WERI-Rb-1 (cell line): ENCODE measurements at places on chromosomes 2 and 18.

DNA sequence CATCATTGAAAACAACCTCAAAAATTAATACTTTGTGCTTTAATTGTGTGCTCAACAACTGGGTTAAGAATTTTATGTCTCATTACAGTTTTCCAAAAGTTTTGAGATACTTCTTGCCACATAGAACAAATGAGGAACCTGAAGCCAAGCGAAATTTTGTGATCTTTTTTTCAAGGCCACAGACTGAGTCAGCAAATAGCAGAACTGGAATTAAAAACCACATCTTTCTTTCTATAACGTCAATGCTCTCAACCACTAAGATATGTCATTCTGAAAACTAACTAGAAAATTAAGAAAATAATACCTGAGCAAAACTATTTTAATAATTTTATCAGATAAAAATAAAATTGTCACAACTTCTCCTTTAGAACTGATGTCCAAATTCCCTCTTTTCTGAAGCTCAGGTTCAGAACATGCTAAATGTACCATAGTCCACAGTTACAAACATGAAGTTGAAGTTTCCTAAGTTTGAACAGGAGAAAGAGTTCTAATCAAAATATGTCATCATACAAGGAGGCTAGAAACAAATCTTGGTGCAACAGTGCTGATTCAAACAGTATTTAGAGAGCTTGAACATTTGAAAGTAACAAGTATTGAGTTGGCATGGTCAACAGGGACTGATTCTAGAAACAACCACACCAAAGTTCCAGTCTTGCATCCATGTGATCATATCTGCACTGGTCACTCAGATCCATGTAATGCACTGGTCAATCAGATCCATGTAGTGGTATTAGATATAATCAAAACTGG lies 27.6 kb upstream of the CALCRL start:
- DNase-seq, result no peak

DNA sequence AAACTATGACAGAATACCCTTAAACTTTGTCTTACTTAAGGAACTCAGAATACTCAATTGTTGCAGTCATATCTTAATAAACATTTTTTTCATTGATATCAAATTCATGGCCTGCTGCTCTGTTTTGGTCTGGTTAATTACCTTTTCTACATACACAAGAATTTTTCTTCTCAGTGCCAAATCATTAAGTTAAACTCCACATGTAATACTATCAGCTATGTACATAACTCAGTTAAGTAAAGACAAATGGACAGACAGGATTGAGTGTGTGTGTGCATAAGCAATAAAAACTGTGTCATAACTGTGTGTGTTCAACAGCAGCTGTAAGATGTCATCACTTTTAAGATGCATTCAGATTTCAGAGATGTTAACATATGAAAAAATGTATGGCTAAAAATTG lies 34.4 kb downstream of the VRK2 start:
- no peak for DNase-seq

GRCh38 chr2:201644001-201644400 lies 698 bp upstream of the TMEM237 start:
- DNase-seq, result peak; percentile 66

DNA sequence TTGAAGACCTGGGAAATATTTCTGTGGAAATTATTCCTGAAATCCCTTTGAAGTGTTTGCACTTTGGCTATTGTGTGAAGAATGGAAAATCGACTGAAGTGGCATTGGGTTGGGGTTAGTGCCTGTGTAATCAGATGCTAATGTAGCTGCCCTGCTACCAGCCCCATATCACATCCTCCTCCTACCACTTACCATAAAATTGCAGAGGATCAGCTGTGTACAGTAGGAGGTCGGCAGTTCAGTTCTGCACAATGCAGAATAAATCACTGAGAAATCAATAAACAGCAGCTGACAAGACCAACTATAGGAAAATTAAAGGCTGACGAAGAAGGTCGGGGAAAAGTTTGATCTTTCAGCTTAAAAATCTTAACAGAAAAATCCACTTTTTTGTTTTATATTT lies 440.9 kb downstream of the PTPRM start:
- no peak for DNase-seq

DNA sequence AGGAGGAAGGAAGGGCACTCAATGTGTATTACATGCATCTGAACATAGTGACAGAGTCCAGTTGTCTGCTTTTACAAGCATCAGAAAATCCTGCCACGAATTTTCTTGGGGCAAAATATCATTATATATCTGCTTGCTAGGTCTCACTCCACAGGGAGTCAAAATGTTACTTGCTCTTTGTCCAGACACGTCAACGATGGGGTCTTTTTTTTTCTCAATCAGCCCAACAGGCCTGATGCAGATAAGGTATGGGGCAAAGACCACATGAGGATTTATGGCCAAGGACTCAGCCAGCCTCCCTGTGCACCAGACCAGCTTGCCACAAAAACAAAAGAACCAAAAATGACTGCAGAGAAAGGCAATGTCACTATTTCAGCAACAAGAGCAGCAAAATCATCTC lies 323.4 kb upstream of the PKDCC start:
- peak; percentile 18 for DNase-seq

GRCh38 chr2:119517433-119517832 lies 6.8 kb downstream of the SCTR start:
- peak; percentile 68 for DNase-seq

DNA sequence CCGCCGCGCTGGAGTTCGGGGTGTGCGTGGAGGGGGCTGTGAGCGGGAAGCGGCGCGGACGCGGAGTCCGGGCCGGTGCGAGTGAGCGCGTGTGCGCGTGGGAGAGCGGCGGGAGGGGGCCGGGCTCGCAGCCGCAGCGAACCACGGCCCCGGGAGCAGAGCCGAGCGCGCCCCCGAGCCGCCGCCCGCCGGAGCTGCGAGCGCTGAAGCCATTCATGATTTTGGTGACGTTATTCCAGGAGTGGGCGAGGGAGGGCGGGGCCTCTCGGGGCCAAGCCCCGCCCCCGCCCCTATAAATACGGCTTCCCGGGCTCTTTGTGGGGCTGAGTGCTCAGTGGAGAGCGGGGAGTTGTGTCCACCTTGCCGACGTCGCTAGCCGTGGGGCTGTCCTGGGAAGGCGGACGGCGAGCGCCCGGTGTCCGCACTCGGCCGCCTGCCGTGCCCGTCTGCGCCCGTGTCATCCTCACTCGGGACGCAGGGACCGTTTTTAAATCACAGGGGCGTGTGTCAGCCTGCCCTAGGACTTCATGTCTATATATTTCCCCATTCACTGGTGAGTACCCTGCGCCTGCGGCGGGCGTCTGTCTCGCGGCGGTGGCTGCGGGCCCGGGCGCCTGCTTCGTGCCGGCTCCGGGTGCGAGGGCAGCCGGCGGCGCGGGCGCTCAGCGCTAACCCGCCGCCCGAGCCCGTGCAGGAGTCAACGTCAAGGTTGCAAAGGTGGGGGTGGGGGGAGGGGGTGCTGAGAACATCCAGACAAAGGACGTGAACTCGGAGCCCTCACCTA lies at the start of gene LBH:
Gene LBH, plus strand, starts transcription at position 323 of the 784 bp plus-strand sequence. Its CDS starts 205 bp downstream, at position 528.
- peak; percentile 90 for DNase-seq

DNA sequence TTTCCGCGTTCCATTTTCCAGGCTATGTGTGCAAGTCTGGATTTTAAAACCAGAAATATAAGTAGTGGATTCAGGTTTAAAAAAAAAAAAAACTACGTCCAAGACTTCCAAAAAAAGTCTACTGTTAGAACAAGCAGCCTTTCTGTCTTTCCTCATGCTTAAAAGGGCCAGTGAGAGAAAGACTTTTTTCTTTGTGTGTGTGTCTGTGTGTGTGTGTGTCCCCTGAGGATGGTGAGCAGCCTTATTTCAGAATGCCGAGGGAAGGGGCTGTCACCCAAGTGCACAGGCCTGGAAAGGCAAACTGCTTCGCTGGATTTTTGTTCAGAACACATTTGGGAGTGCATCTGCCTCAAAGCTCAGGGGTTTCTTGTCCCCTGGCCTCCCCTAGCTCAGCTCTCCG lies 98.8 kb downstream of the ZBTB7C start:
- no peak for DNase-seq

DNA sequence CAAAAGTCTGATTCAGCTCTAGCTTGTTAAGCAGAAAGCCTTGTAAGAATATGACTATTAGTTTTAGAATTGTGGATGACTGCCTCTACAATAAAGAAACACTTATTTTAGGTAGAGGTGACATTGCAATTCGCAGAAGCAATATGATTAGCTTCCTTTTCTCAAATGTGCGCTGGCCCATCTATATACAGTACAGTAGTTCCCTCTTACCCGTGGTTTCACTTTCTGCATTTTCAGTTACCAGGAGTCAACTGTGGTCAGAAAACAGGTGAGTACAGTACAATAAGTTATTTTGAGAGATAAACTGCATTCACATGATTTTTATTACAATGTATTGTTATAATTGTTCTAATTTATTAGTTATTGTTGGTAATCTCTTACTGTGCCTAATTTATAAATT lies 405.1 kb downstream of the GPD2 start:
- DNase-seq, result no peak

GRCh38 chr2:66869076-66869475 lies 434.2 kb downstream of the MEIS1 start:
- DNase-seq, result no peak

GRCh38 chr2:112074506-112074905 lies 19.4 kb downstream of the TMEM87B start:
- DNase-seq, result no peak

- DNase-seq, result no peak
Measured at GRCh38 chr18:76380127-76380729, 114.8 kb downstream of the ZNF516 start.

GRCh38 chr2:226742347-226742746 lies 57.3 kb downstream of the IRS1 start:
- no peak for DNase-seq

GRCh38 chr2:54927085-54927750 lies 123.0 kb downstream of the RTN4 start:
- no peak for DNase-seq

DNA sequence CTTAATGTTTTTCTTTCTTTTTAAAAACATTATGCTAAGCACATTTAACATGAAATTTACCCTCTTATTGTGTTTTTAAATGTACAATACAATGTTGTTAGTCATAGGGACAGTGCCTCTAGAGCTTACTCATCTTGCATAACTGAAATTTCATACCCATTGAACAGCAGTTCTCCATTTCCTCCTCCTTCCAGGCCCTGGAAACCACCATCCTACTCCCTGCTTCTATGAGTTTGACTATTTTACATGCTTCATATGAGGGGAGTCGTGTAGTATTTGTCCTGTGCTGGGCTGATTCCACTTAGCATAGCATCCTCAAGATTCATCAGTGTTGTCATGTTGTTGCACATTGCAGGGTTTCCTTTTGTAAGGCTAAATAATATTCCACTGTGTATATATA lies 92.6 kb downstream of the SPATS2L start:
- no peak for DNase-seq

GRCh38 chr2:218780851-218781690 lies 876 bp upstream of the CYP27A1 start:
- DNase-seq, result no peak

DNA sequence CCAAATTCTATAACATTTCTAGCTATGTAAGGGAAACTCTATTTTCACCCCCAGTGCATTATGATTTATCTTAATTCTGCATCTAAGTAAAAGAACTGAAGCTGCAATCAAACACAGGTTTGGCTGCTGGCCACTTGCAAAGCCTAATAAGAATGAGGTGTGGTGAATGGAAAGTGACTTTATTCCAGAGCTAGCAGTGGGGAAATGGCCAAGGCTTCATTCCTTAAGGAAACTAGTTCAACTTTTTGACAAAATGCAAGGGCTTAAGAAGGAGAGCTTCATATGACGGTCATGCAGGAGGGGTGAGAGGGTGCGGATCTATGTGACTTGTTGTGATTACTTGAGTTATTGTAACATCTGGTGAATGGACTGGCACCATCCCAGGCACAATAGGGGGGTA lies 1802.0 kb downstream of the SUCLG1 start:
- DNase-seq, result no peak

DNA sequence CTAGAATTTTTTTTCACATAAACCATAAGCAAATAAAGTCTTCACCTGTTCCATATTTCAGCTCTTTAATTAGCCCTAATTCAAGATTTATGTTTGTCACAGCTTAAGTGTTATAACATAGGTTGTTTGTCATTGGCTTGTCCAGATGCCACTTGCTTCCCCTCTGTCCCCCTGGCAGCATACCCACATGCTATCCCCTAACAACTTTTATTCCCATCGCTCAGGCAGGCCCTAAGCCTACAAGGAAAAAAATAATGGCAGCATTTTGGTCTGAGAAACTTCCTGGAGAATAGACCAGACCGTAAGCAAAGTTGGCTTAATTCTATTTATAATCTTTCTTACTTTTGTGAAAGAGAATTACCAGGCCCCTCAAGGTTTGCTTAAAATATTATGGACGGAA lies 173.9 kb downstream of the DNAH6 start:
- DNase-seq, result no peak

- no peak for DNase-seq
Measured at GRCh38 chr2:220117025-220117424, 489.6 kb downstream of the SLC4A3 start.

GRCh38 chr2:143355870-143356269 lies 226.7 kb downstream of the ARHGAP15 start:
- no peak for DNase-seq
